Globus pallidus (tissue), 1 donor: ENCODE measurements at places on chromosomes 7 and 10.

- peak; percentile 31 for DNase-seq
Measured at GRCh38 chr10:34854147-34854601, 39.1 kb upstream of the PARD3 start.

- DNase-seq: no peak
Measured at GRCh38 chr7:1156782-1157535, 3.0 kb downstream of the ZFAND2A start.

GRCh38 chr10:131817866-131818509 is 82.8 kb upstream of the PPP2R2D start:
- DNase-seq: no peak

- no peak for DNase-seq
Measured at GRCh38 chr10:113945687-113946085, 91.2 kb downstream of the NHLRC2 start.

GRCh38 chr10:11270135-11270857 is 252.6 kb downstream of the CELF2 start:
- peak; percentile 56 for DNase-seq

DNA sequence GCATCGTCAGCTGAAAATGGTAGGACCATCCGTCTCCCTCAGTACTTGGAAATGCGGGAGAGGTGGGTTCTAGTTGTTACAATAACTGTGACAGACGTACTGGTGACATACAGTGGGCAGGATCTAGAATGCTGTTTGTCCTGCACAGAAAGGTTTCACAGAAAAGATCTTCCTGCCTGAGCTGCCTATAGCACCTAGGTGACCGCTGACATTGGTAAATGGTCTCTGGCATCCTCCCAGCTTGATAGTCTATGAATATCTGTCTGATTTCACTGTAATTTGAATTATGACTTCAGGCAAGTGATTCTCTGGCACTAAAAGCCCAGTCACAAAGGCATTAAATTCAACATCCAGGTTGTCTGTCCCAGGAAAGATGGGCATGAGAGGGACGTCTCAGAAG is 38.2 kb upstream of the CCDC3 start:
- no peak for DNase-seq

DNA sequence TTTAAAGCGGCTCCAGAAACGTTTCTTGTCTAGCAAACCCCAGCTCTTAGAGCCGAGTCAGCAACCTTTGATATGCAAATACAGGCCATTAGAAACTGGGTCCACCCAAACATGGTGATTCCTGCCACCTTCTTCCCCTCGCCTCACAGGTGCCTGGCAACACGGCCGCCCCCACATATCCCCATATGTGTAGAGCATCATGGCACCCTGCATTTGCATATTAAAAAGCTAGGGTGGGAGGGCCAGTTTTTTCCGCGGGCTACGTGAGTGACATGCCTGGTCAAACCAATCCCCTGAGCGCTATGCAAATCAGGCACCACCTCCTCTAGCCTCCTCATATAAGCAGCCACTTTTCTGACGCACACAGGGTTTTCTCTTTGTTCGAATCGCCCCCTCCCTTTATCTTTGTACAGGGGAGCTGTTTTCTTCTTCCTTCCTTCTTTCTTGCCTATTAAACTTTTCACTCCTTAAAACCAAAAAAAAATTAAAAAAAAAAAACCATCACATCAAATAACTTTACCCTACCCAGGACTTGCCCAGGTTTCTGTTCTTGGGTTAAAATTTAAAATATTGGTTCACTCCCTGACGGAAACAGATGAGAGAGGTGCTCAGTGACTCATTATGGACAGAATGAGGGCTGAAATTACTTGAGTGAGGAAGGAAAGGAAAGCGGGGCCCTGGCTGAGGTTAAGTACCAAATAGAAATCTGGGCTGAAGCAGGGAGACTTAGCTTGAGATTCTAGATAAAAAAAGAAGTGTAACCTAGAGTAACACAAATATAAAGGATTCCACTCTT is 59.8 kb downstream of the COA1 start:
- no peak for DNase-seq

DNA sequence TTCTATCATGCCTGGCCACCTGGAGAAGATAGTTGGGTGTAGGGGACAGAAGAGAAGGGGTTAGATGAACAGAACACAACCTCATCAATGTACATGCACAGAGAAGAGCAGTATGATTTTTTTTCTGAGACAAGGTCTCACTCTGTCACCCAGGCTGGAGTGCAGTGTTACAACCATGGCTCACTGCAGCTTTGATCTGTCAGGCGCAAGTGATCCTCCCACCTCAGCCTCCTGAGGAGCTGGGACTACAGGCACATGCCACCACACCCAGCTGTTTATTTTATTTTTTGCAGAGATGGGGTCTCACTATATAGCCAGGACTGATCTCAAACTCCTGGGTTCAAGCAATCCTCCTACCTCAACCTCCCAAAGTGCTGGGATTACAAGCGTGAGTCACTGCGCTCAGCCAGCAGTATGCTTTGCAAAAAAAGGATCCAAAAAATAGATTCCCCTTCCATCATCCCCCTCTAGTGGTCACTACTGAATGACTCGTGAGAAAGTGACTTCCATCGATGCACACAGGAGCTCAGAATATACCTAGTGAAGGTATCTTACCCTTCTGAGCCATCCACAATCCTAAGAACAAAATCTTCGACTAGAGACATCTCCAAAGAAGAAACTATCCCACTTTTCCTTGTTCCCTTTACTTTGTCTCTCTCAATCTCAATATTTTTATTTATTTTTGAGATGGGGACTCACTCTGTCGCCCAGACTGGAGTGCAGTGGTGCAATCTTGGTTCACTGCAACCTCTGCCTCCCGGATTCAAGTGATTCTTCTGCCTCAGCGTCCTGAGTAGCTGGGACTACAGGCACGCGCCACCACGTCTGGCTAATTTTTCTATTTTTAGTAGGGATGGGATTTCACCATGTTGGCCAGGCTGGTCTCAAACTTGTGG is 21.0 kb downstream of the ZCWPW1 start:
- no peak for DNase-seq

GRCh38 chr7:148598351-148598750 is 7.8 kb downstream of the C7orf33 start:
- DNase-seq: no peak

GRCh38 chr7:116101704-116102103 is 71.1 kb upstream of the TFEC start:
- DNase-seq: no peak

- DNase-seq: no peak
Measured at GRCh38 chr10:10346390-10347150, 671.1 kb upstream of the CELF2 start.

DNA sequence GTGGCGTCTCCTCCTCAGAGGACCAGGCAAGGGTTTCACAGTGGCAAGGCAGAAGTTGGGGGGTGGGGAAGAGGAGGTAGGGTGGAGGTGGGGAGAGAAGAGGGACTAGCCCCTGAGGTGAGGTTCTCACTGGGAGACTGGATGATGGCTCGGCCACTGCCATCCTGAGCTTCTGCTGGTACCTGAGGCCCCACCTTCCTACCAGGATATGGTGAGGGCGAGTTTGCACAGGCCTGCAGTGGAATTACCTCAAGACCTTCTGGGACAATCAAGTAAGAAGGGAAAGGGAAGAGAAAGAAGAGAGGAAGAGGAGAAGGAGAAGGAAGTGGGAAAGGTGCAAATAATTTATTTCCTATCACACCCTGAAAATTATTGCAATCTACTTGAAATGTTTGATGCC is 111.8 kb upstream of the GDF10 start:
- no peak for DNase-seq

- no peak for DNase-seq
Measured at GRCh38 chr7:29723599-29723998, 82.7 kb upstream of the WIPF3 start.

- DNase-seq: no peak
Measured at GRCh38 chr10:24816868-24817396, 93.2 kb upstream of the ARHGAP21 start.

DNA sequence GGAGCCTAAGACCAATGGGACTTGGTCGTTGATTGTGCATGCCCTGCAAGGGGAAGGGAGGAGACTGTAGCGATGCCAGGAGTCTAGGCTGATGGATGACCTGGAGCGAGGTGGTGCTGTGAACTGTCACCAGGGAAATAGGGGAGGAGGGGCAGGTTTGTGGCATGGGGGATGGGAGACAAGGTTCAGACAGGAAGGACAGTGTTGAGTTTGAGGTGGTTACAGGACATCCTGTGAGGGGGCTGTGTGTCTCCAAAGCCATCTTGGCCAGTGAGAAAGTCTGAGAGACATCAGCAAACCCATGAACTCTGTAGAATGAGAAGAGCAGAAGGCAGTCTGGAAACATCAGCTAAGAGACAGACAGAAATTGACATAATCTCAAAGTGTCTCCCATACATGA is 38.5 kb upstream of the KDM7A start:
- DNase-seq: no peak

- DNase-seq: no peak
Measured at GRCh38 chr7:126411821-126412383, 840.8 kb downstream of the GRM8 start.

GRCh38 chr7:55128693-55129394 is 110.0 kb downstream of the EGFR start:
- no peak for DNase-seq

DNA sequence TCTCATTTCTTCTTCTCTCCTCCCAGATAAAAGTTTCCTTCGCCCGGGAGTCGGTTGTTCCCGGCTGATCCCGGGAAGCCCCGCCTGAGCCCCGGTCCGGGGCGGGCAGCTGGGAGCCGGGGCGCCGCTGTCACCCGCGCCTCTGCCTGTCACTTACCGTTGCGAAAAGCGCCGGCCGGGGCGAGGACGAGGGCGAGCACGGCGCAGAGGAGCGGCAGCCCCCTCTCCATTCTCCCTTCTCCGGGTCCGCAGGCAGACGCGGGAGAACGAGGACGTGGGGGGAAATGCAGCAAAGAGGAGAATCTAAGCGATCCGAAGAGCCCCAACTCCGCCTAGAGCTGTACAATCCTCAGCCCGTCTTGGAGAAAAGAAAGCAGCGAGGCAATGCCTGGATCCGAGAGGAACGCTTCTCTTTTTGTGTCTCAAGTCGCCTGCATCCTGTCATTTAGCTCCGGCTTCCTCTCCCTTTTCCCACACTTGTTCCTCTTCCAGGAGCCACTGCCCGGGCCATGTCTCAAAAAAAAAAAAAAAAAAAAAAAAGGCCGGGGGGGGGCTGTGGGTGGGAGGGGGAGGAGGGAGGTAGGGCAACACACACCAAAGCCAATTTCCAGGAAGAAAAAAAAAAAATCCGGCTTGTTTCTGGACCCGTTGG is at the start of gene NRP1:
Gene NRP1 (minus strand): TSS at position 515 of the 652 bp plus-strand sequence. CDS start 285 bp downstream, at position 230.
- DNase-seq: no peak

- DNase-seq: no peak
Measured at GRCh38 chr10:132164761-132165278, 21.9 kb upstream of the DPYSL4 start.
